ENCODE measurements at places on chromosomes 1 and 21.

DNA sequence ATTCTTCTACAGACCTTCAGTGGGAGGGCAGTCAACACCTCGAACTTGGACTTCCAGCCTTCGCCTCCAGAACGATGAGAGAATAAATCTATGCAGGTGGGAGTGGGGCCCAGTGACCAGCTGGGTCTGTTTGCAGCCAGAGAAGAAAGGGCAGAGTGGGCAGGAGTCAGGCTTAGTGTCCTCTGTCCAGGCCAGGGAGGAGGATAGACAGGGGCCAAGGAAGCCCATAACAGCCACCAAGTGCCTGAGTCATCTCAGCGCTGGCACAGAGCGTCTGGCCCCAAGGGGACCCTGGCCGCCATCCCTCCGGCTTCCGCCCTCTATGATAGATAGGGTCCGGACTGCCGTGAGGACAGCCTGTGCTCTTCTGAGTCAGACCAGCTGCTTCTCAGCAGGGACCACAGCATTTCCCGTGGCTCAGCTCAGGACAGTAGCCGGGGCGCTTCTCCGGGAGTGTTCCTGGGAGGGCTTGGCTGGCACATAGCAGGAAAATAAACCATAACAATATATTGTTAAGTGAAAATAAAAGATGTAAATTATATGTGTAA, 133.1 kb upstream of the C1orf174 start:
- no peak for DNase-seq

GRCh38 chr1:225808136-225808535, 1.8 kb upstream of the EPHX1 start:
- no peak for DNase-seq

DNA sequence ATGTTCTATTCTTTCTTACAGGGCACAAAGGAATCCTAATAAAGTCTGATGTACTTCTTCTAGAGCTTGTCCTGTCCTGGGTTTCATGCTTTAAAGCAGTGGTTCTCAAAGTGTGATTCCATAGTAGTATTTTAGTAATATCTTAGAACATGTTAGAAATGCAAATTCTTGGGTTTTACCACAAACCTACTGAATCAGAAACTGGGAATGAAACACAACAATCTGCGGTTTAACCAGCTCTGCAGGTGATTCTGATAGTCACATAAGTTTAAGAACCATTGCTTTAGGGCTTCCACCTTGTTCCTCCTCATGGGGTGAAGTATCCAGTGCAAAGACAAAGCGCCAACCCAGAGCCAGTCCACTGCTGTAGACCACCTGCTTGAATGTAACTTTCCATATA, 41.1 kb downstream of the NGF start:
- DNase-seq, result no peak

- no peak for DNase-seq
These were observed 168.5 kb upstream of the ZC3H12A start for GRCh38 chr1:37305841-37306240.

GRCh38 chr1:34176830-34177603, at the start of gene C1orf94:
C1orf94 (plus strand) TSS chr1:34176907; CDS start chr1:34177790, 883 bp downstream.
- no peak for DNase-seq

DNA sequence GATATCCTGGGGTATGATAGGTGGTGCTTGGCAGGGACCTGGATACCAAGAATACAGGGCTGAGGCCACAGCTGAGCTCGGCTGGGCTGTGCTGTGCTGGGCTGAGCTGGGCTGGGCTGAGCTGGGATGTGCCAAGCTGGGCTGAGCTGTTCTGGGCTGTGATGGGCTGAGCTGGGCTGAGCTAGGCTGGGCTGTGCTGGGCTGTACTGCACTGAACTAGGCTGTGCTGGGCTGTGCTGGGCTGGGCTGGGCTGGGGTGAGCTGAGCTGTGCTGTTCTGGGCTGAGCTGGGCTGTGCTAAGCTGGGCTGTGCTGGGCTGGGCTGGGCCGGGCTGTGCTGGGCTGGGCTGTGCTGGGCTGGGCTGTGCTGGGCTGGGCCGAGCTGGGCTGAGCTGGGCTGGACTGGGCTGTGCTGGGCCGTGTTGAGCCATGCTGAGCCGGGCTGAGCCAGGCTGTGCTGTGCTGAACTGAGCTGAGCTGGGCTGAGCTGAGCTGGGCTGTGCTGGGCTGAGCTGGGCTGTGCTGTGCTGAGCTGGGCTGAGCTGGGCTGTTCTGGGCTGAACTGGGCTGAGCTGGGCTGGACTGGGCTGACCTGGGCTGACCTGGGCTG, 94.7 kb upstream of the ACTRT2 start:
- DNase-seq, result no peak

GRCh38 chr1:157288006-157288405, 149.8 kb upstream of the ETV3 start:
- no peak for DNase-seq

GRCh38 chr1:85607126-85607920, 26.8 kb downstream of the CCN1 start:
- no peak for DNase-seq

DNA sequence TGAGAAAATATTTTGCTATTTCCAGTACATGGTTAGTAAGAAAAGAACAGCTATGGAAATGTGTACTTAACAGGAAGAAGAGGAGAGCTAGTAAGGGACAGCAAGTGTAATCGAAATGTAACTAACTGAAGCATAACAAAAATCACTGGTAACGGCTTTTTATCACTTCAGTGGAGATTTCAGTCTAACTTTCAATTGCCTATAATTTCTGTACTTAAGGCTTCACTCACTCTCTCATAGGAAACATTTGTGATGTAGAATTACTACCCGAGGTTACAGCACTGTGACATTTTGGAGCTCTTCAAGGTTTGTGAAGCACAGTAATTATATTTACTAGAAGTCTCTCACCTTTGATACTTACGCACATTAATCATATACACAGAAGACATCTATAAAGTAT, 1119.1 kb downstream of the AMY1C start:
- DNase-seq, result no peak

DNA sequence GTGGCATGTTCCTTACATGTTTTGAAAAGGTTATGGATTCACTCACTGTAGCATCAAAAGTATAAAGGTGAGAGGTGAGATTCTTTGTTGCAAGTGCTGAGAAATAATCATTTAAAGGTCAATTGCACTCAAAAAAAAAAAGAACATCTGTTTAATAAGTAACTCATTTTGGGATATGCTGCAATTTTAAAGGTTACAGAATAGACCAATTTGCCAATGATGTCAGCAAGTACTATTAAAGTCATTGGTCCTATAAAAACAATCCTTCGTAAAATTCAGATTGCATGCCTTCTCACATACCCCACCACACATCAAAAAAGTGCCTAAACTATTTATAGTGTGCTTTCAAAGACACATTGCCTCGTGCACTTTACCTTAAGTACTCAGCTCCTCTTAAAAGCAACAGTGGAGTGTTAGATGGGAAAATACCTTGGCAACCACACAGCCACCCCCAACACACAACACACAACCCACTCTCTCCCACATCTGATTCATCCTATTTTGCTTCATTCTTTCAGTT, 218.2 kb upstream of the ADGRL2 start:
- DNase-seq, result no peak

- DNase-seq, result no peak
These were observed 2.4 kb downstream of the PFKFB2 start for GRCh38 chr1:207055386-207056001.

GRCh38 chr1:60958001-60958400, 124.4 kb upstream of the NFIA start:
- no peak for DNase-seq

GRCh38 chr1:85202092-85202863, 1.5 kb upstream of the SYDE2 start:
- DNase-seq, result no peak

DNA sequence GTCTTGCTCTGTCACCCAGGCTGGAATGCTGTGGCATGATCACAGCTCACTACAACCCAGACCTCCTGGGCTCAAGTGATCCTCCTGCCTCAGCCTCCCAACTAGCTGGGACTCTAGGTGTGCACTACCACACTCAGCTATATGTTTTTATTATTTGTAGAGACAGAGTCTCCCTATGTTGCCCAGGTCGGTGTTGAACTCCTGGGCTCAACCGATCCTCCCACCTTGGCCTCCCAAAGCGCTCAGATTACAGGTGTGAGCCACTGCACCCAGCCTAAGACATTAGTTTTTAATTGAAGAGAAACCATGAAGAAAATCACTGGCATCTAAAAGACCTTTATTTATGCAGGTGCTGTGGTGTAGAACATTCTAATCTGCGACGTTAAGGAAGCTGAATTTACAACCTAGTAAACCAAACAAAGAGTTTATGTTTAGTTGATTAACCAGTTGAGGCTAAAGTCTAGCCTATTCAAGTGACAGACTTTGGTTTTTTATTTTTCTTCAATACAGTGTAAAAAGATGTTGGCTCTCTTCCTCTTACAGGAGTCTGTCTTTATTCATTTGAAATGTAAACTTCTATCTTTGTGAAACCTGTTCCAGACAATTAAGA, 52.5 kb upstream of the NBL1 start:
- DNase-seq, result no peak

DNA sequence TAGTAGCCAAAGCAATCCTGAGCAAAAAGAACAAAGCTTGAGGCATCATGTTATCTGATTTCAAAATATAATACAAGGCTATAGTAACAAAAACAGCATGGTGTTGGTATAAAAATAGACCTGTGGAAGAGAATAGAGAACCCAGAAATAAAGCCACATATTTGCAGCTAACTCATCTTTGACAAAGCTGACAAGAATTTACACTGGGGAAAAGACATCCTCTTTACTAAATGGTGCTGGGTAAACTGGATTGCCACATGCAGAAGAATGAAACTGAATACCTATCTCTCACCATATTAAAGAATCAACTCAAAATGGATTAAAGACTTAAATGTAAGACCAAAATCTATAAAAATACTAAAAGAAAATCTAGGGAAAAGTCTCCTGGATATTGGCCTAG, 59.5 kb upstream of the CD55 start:
- no peak for DNase-seq

GRCh38 chr1:201759194-201759815, 69.7 kb upstream of the IPO9 start:
- DNase-seq, result no peak

GRCh38 chr1:74436078-74436477, 76.3 kb downstream of the LRRC53 start:
- no peak for DNase-seq

DNA sequence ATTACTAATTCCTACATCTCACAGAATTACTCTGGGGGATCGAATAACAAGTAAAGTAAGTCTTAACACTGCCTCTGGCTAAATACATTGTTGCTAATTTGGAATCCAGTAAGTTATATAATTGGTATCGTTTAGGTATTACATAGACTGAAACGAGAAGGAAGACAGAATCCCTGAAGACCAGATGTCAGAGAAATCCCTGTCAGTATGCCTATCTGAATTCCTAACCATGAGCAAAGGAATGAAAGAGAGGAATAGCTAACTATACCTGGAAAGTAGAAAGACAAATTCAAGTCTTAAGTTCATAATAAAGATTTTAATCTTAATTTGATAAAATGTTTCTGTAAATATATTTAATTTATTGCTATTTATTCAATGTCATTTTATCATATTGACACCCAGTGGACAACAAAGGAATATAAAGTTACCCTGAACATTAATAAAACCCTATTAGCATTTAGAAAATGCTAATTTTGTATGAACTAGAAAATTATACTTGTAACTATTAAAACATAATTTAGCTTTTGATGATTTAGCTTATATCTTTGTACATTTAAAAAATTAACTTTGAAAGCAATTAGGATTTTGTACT, 11.4 kb downstream of the DEPDC1 start:
- DNase-seq, result no peak

DNA sequence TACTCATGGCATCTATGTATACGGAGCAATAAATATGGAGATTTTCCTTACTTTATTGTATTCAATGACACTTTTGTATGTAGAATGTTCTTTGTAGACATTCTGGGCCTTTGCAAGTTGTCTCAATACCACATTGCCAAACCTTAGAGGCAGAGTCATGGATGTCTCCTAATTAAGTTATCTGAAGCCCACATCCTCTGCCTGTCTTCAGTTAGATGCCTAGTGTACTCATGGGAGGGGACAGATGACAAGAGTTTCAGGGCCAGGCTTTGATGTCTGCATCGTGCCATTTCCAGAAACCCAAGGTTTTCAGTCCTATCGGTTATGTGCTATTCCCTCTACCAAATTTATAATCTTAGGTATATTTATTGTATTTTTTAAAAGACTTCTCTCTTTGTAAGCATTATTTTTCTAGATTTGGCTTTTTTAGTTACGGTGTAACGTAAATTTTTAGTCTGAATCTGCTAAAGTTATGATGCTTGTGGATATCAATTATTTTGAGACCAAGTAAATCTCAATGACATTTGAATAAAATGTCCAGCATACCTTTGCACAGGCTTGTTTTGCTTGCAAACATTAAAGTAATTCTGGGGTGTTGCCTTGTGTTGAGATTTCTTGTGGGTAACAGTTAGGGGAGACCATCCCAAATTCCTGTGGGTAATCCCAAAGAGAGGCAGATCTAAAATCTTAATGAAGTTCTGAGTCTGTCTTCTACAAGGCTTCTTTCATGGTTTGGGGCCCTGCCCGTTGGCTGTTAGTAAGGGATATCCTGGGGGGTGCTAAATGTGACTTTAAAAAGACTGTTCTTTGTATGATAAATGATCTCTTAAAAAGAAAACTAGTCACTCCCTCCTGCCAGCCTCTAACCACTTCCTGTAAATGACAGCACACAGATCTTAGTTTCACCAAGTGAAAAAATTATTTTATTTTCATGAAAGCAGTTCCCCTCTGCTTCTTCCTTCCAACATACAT, 8.0 kb upstream of the MACF1 start:
- peak; percentile 32 for DNase-seq

GRCh38 chr1:42938645-42939615, 19.7 kb downstream of the SLC2A1 start:
- no peak for DNase-seq

DNA sequence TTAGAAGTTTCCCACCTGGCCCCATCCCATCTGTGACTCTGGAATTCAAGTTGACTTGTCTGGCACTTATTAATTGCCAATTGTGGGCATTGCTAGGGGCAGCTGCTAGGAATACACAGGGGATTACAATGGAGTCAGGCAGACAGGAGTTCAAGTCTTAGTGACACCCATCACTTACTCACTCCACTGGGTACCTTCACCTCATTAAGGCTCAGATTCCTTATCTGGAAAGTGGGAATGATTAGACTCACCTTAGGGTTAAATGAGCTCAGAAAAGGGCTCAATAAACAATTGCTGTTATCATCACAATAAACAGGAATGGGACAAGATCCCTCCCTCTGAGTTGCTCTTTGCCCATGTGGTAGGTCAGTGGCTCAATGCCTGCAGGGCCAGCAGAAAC, 18.2 kb downstream of the GRIK3 start:
- DNase-seq, result no peak

GRCh38 chr1:205935869-205936268, 7.4 kb downstream of the SLC26A9 start:
- no peak for DNase-seq

- DNase-seq, result no peak
These were observed 146.0 kb upstream of the COL6A1 start for GRCh38 chr21:45835301-45836267.
